ENCODE measurements at places on chromosomes 11 and 22.

DNA sequence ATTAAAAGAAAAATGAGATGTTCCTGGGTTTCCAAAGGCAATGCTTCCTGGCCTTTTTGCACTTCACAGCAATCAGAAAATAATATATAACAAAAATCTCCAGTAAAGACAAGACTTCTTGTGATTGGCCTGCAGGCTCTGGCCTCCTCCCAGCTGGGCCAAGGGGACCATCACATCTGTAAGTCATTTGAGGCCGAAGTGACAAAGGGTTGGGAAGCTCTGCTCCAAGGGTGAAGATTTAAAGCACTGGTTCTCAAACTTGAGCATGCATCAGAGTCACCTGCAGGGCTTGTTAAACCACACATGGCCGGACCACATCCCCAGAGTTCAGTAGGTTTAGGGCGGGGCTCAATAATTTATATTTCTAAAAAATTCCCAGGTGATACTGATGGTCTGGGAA lies 32.1 kb downstream of the ARFGAP2 start:
- DNase-seq, result no peak

DNA sequence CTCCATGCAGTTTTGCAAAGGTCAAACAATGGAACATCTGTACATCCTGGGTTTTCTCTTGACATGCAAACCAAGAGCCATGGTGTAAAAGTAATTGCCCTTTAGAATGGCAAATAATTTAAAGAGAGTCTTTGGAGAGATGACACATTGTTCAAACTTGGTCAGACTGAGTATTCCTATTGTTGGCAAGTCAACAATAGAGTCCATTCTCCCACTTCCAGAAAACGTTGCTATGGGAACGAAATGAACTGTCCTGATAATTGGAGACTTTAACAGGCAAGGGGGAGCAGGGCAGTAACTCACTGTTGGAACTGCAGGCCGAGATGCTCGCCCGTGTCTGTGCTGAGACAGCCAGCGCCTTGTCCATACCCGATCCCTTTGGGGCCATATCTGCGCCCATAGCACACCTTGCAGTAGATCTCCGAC lies 13.9 kb downstream of the CSRP3 start:
- DNase-seq, result peak; percentile 52

DNA sequence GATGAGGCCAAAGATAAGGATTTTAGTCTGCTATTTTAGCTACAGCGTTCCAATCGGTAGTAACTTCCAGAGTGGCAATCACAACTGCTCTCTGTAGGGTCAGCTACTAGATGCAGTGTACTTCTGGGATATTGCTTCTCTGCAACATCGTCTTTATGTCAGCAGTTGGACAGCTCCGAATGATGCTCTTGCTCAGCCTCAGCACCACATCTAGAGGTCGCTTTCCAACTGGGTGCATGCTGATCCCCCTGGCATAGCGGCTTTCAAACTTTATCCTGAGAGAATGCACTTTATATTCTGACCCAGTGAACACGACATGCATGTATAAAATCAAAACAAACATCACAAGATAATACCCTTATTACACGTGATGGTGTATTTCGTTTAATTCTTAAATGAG lies 219.6 kb downstream of the C11orf87 start:
- DNase-seq, result no peak

- no peak for DNase-seq
Observed at GRCh38 chr22:19035474-19036228, 86.6 kb downstream of the DGCR2 start.

- DNase-seq, result no peak
Observed at GRCh38 chr22:50599816-50600455, 657 bp upstream of the MAPK8IP2 start.

- DNase-seq, result no peak
Observed at GRCh38 chr11:64724863-64725532, 2.0 kb upstream of the NRXN2 start.

DNA sequence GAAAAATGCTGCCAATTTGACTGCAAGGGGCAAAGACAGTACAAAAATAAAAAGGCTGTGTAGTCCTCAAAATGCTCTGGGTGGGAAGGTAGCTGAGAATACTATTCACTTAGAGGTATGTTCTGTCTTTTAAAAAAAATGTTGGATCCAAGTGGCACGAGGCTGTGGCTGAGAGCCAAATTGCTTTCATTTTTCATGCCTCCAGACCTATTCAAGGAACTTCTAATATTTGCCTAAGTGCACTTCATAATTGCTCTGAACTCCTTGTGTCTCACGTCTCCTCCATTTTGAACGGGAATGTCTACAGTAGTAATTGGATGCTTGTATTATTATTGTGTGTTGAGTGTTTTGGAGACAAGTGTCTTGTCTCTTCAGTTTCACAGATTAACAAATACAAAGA lies 19.1 kb upstream of the SLC22A25 start:
- DNase-seq, result no peak

All from dorsolateral prefrontal cortex (tissue), 122 donors.